ENCODE measurements at places on chromosomes 11 and 22.

- DNase-seq: peak; percentile 2
Observed at GRCh38 chr11:96781082-96781481, 391.3 kb downstream of the JRKL start.

DNA sequence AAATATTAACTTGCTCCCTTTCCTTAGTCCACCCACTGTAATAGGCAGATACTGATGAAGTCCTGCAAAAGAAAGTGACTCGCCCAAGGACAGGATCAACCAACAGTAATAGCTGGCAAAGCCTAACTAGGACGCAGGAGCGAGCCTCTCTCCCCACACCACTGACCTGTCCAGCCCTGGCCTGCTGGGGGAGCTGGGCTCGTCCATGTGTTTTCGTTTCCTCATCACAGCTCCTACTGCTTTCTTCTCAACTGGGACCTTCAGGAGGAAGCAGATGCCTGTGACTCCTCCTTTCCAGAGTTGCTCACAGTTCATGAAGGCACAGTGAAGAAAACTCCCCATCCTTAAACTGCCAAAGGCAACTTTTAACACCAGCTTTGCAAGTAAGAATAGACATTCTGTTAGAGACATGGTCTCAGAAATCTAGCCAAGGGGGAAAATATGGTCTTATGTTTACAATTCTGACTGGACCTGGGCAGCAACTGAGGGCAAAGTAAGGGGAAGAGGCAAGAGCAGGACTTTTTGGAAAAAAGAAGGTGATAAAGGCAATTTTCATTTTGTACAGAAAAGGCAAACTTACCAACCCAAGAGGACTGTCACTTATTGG lies 11.6 kb upstream of the GPHA2 start:
- peak; percentile 44 for DNase-seq

GRCh38 chr22:49355211-49355920 lies 472.3 kb downstream of the BRD1 start:
- DNase-seq: no peak

- peak; percentile 4 for DNase-seq
Observed at GRCh38 chr11:24496386-24496735, 492 bp upstream of the LUZP2 start.

DNA sequence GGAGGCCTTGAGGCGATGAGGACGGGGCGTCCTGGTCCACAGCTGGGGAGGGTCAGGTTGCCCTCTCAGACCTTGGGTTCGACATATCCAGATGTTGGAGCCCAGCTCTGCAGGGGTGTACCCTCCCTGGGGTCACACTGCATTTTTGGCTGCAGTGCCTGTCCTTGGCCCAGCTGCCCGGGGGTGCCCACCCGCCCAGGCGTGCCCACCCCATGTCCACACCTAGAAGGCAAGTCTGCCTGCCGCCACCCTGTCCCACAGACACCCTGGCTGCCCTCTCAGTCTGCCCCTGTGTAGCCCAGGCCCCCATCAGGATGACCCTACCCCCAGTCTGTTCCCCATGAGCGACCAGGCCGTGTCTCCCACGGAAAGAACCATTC lies 3.0 kb downstream of the LSP1 start:
- no peak for DNase-seq

DNA sequence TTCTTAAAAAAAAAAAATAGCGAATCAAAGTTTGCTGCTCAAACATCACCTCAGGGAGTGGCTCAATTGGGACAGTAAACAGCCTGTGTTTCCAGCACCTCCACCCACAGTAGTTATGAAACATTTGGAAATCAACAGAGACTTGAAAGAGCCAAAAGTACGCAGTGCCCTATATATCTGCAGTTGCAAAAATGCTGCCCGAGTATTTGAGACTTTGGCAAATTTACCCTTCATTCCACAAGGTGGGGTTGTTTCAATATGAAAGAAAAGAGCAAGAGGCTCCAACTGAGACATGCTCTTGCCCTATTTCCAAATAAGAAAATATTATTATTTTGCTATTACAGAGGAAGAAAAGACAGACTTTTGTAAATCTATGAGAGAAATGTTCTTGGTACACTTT lies 851.1 kb upstream of the RAG2 start:
- DNase-seq: peak; percentile 84

DNA sequence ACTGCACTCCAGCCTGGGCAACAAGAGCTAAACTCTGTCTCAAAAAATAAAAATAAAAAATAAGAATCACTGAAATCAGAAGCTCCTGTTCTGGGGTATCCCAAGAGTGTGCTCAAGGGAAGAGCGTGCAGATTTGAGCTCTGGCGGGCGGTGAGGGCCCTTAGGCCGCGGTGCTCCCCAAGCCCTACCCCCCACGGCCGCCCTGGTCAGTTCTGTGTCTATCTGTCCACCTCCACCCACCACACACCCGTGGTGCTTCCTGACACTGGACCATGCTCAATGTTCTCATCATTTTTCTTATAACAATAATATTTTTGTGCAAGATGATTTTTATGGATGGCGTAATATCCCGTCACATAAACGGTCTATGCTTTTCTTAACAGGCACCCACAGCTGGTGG lies 71.1 kb downstream of the RTL6 start:
- no peak for DNase-seq

DNA sequence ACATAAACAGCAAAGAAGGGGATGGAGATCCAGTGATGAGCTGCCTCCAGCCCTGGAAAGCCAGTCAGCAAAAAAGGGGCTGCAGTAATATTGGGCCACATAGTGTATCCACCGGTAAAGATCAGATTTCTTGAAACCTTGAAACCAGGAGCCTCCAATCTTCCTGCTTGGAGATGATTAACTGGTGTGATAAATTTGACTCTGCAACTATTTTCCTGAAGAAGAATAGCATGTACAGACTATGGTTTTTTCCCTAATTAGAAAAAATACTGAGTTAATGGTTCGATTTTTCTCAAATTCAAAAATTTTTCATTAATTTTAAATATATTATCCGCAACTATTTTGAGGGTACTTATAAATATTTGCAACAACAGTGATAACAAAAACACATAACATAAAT lies at the start of gene OR51B2:
TSS of gene OR51B2 (minus strand) at position 101 of the 400 bp plus-strand sequence. CDS start at position 101, 0 bp downstream.
- DNase-seq: no peak

- DNase-seq: peak; percentile 41
Observed at GRCh38 chr11:26947904-26948639, 45.8 kb upstream of the FIBIN start.

- no peak for DNase-seq
Observed at GRCh38 chr11:35006389-35007128, 90.1 kb downstream of the PDHX start.

GRCh38 chr11:74311352-74311926 lies at the start of gene P4HA3:
P4HA3 (minus strand) TSS chr11:74311640; CDS start chr11:74311611, 29 bp downstream.
- DNase-seq: peak; percentile 64

DNA sequence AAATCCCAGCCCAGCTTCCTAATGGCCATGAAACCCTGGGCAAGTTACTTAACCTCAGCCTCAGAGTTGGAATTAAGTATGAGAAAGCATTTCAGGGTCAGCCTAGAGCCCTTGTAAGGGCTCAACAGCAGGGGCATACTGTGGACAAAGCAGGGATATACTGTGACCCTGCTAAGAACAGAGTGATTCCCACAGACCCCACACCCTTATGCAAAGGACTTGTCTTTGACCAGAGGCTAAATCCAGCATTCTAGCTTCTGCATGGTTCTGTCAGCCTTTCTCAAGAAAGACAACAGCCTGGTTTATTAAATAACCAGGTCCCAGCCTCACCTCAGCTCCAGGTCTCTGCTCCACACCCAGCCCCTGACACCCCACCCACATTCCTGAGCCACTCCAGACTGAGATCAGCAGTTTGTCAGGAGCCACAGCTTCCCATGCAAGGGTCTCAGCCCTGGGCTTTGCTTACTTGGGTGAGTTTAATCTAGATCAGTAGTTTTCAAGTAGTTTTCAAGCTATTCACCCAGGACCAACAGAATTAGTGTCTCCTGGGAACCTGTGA lies 69.2 kb downstream of the GALNT18 start:
- no peak for DNase-seq

- no peak for DNase-seq
Observed at GRCh38 chr11:88378422-88379066, 41.0 kb upstream of the CTSC start.

DNA sequence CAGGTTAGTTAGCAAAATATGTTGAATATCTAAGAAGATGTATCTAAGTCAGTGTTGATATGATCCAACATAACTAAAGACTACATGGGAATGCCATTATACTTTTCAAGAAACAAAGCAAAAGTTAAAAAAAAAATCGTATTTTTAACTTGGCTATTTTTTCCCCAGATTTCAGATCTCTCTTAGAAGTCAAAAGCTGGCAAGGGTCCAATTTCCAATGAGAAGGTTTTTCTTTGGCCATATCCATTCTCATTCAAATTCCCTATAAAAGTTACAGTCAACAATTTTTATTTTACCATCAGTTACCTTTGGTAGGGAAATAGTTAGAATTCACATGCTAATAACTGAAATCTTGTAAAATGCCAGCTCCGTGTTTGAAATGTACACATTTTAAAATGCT lies 70.5 kb upstream of the FAT3 start:
- no peak for DNase-seq

- DNase-seq: peak; percentile 74
Observed at GRCh38 chr11:47861728-47862127, 13.6 kb upstream of the NUP160 start.

DNA sequence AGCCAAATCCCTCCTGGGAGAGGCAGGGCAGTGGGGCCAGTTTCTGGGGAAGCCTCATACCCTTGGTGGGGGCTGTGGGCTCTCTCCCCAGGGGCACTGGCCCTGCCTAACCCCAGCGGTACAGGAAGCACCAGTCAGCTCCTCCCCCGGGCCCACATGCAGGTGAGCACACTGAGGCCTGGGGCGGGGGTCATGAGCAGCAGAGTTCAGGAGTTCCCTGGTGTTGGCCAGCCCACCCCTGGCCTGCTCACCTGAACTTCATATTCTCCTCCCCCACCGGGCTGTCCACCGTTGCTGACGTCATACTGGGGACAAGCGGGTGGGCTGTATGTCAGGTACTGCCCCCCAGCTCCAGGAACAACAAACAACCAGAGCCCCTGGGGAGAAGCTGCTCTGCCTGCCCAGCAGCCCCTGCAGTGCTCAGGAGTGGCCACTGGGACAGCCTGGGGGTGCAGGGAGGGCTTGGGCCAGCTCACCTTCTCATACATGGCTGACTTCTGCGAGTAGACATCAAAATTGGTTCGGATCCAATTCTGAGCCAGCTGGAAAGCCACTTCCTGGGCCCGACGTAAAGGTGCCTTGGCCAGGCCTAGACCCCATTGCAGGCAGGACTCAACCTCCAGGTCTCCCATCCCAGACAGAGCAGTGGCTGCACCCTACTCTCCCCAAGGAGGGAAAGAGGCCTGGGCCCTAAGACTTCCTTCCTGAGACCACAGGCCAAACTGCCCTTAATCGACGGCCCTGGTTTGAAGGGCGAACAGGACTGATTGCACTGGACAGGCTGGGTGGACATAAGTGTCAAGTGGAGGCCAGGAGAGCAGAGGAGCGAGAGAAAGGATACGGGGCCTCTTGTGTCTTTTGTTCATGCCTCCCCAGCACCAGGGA lies 20.8 kb downstream of the TREH start:
- no peak for DNase-seq

DNA sequence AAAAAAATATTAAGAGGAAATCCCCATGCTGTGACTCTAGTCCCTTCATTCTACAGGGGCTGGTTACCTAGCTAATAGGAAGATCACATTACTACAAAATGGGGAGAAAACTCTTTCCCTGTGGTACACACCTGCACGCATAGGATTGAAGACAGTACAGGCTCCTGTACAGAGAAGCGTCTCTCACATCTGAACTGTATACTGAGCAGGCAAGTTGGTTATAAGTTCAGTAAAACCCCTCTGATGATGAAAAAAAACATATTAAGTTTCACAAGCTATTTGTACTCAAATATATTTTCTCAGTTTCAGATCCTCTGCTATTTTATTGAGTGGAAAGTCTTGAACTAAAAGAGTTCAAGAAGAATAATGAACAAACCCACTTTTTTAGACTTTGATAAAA lies 156.9 kb upstream of the HSD17B12 start:
- no peak for DNase-seq

- DNase-seq: no peak
Observed at GRCh38 chr11:12413141-12414052, 36.0 kb downstream of the PARVA start.

DNA sequence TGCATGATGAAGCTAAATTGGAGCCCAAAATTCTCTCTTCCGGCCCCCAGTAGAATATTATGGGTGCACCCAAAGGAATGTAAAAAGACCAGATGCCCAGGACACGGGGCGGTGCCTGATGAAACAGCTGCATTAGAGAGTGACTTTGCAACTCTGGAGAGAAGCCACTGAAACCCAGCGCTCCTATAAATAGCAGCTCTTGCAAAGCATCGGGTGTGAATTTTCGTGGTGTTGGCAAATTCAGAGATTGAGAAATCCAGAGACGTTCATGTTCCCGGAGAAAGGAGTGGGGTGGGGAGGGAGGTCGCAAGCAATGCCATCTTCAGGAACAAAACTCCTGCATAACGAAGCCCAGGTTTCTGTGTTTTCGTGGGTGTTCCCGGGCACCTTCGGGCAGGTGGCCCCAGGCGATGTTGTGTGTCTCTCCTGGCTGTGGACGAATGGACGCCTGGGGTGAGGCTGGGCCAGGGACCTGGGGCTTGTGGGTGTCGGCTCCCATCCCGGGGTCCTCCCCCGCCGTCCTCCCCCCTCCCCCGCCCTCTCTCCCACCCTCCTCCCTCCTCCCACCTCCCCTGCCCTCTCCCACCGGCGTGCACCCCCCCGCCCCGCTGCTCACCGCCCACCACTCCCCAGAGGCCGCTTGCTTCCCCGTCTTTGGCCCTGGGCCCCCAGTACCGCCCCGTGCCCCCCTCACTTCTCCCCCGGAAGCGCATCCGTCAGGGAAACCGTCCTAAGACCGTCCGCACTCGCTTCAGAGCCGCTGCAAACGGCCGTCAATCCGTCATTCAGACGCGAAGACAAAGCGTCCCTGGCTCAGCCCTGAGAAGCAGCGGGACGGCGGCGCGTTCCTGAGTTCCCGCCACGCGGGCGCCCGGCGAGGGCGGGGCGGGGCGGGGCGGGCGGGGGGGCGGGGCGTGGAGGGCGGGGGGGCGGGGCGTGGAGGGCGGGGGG lies 26.7 kb upstream of the TOLLIP start:
- DNase-seq: peak; percentile 93
